ENCODE measurements at places on chromosomes 13 and 19.

DNA sequence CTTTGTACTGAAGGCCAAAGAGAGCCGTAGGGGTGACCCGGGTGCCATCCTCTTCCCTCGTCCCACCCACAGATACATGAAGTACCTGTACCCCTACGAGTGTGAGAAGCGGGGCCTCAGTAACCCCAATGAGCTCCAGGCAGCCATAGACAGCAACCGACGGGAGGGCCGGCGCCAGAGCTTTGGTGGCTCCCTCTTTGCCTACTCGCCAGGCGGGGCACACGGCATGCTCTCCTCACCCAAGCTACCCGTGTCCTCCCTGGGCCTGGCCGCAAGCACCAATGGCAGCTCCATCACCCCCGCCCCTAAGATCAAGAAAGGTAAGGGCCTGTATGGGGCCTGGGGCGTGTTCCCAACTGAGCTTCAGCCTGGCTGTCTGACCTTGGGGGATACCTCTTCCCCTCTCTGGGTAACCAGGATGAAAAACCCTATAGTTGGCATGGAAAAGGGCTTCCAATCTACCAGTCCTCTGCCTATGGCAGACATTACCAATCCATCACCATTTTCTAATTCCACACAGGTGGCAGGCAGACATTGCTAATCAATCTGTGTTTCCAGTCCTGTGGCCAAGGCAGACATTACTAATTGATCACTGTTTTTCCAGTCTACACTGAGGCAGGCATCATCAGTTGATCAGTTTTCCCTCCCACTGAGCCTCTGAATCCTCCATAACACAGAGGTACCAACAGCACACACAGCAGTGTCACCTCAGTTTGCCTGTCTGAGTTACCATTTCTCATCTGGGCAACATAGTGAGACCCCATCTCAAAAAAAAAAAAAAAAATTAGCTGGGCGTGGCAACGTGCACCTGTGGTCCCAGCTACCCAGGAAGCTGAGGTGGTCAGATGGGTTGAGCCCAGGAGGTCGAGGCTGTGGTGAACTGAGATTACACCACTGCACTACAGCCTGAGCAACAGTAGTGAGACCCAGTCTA is 19.1 kb upstream of the WDR18 start:
- no peak for DNase-seq

- no peak for DNase-seq
Observed at GRCh38 chr19:50835103-50835784, 1.9 kb upstream of the KLK15 start.

DNA sequence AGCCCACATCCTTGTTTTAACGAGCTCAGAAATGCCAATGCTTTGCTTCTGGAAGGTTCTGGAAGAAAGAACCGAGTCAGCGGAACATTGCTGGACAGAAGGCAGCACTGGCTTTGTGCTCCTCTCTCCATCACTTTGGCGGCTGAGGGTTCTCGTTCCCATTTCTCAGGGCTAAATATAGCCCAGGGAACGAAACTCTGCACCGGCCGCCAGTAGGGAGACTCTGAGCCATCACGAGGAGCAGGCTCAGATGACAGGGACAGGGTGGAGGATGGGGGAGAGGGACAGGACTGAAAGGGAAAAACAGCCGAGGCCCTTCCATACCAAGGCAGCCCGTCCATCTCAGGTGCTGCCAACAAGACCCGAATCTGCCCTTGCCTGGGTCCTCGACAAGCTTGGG is 166.4 kb downstream of the CACNA1A start:
- no peak for DNase-seq

DNA sequence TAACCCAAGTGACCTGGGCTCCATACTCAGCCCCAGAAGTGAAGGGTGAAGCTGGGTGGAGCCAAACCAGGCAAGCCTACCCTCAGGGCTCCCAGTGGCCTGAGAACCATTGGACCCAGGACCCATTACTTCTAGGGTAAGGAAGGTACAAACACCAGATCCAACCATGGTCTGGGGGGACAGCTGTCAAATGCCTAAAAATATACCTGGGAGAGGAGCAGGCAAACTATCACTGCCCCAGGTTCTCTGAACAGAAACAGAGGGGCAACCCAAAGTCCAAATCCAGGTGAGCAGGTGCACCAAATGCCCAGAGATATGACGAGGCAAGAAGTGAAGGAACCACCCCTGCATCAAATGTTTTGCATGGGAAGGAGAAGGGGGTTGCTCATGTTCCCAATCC is 6.1 kb upstream of the CEACAM7 start:
- DNase-seq = no peak
